Brain microvascular endothelial cell (primary cell): ENCODE measurements at places on chromosomes 3 and 15.

DNA sequence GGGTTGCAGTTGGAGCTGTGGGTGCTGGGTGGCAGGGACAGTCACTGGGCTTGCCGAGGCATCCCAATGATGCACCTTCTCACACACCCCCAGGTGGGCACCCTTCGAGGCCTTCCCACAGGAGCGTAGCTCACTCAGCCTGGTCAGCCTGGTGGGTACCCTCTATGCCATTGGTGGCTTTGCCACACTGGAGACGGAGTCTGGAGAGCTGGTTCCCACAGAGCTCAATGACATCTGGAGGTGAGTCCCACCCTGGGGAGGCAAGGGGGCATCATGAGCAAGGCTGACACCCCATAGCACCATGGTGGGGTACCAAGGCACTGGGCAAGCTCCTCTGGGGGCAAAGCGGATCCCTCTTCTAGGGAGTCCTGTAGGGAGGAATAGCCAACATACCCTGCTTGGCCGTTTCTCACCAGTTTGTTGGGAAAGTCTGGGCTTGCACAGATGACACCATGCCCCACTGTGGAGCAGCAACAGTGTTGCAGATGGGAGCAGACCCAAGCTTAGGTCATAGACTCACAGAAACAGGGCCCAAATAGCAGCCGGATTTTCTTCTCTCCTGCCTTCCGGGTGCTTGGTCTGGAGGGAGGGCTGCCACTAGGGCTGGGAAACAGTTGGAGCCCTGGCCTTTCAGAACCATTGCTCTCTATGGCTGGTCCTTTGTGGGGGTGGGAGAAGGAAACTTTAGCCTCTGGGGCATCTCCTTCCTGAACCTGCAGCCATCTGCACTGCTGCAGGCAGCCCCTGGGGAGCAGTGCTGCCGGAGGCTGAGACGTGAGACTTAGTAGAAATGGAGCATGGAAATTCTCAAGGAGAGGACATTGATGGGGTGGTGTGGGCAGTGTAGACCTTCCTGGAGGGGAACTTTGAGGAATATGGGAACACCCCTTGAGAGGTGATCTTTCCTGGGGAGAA lies 5.7 kb downstream of the KLHL40 start:
- DNase-seq, result no peak

DNA sequence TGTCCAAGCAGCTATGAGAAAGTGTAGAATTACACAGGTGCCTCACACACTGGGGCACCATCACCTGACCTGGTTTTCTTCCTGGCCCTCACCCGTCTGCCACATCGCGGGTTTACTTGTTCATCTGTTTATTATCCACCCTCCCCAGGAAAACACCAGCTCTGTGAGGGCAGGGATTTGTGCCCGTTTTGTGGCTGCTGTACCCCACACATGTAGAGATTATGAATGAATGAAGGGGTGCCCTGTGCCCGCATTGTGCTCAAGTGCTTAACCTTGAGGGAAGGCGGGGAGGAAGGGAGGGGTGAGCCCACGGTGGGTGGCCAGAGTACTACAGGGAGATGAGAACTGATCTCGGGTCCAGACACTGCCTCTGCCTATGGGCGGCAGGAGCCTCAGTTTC lies 108.4 kb downstream of the WNT7A start:
- no peak for DNase-seq

GRCh38 chr3:128269006-128269775 lies 115.9 kb downstream of the EEFSEC start:
- no peak for DNase-seq

DNA sequence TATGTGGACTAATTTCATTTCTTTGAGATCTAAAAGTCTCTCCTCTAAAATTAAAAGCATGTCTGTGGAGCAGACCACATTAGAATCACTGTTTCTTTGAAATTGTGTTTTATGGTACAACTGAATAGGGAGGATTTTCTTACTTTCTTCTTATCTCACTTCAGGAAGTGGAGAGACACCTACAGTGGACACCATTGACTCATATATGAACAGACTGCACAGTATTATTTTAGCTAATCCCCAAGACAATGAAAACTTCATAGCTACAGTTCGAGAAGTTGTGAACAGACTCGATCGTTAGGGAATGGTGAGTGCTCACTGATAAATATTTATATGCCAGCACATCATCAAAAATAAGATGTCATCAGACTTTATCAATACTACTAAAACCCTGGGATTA lies 58.3 kb downstream of the HMG20A start:
- DNase-seq, result no peak

DNA sequence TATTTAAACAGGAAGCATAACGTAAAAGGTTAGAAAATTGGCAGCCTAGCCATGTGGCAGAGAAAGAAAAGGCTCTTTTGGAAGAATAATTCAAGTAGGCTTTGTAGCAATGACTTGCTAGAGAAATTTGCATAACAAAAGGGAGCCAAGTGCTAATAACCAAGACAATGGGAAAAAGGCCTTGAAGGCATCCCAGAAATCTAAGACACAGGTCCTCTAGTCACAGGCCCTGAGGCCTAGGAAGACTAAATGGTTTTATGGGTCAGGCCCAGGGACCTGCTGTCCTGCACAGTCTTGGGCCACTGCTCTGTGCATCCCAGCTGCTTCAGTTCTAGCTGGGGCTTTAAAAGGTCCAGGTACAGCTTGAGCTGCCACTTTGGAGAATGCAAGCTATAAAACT lies 78.5 kb downstream of the FGF7 start:
- no peak for DNase-seq
